CD4-positive, alpha-beta T cell treated with Interleukin-6 for 4 hours (primary cell): ENCODE measurements at places on chromosomes 5 and 9.

- no peak for DNase-seq
Observed at GRCh38 chr5:59351076-59351794, 542.3 kb downstream of the PDE4D start.

DNA sequence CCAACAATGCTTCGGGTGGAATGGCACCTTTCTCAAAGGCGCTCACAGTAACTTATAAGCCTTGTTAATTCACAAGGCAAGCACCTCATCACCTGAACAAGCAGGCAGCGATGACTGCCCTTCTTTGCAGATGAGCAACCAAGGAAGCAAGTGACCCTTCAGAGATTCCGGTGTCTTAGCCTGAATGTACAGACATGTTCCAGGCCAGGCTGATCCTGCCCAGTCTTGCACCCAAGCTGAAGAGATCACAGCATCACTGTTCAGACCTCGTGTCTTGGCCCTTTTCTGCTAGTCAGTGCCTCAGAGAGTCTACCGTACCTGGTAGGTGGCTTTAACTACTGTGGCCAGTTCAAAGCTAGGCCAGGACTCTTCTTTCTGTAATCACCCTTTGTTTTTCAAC lies 94.7 kb upstream of the ERCC6L2 start:
- no peak for DNase-seq

GRCh38 chr9:126733005-126733404 lies 71.8 kb upstream of the ZBTB43 start:
- DNase-seq: no peak

GRCh38 chr5:90390928-90391327 lies 18.6 kb downstream of the CETN3 start:
- no peak for DNase-seq

DNA sequence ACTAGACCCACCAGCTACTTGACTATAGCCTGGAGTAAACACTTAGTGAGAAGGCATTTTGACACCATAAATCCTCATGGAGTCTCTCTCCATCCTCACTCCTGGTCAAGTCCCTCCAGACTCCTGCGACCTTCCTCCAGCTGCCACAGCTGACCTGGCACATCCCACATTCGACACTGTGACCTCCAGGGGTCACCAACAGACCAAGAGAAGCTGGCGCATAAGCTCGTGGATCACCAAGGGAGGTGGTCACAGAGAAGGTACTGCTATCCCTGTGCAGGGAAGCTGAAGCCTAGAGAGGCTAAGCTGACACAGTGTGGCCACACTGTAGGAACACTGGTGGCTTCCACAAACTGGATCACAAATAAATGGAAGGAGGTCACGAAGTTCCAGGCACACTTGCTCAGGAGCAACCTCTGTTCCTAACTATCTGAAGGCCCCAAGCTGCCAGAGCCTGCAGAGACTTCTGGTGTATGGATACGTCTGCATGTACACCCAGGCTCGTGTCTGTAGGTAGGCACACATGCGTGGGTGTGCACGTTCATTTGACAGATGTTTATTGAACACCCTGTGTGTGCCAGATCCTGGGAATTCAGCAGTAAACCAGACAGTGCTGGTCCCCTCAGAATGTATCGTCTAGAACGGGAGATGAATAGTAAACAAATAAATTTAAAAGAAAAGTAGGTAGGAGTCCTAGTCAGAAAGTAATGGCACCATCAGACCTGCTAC lies 104.4 kb downstream of the C5orf15 start:
- DNase-seq: no peak

GRCh38 chr5:119397518-119398380 lies 41.9 kb downstream of the TNFAIP8 start:
- DNase-seq: no peak

- DNase-seq: no peak
Observed at GRCh38 chr5:164885179-164885578, 1379.8 kb downstream of the MAT2B start.

DNA sequence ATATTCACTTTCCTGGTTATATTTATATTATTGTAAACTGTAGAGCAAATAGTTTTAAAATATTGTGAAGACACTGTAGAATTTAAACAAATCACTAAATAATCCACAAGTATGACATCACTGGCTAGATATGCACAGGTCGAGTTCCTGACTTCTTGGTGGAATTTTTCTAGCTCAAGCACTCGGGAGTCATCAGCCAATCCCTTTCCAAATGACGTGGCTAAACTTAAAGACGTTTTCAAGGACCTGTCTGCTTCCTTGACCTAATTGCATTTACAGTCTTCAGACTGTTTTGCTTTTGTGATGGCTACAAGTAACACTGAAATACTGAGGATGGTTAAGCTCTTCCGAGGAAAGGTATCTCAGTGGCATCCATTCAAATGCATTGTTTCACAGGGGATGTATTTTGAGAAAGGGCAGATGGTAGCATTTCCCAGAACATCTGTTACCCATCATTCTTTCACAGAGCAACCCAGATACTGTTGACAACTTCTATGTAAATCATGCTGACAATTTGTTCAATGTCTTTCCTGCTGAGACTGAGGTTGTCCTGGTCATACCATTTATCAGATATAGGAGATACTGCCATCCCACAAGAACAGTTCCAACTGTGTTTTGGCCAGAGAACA lies 262.8 kb downstream of the CDH10 start:
- no peak for DNase-seq

GRCh38 chr9:132826621-132827365 lies 51.3 kb downstream of the AK8 start:
- no peak for DNase-seq

GRCh38 chr5:141951332-141951781 lies 6.6 kb downstream of the PCDH12 start:
- peak; percentile 26 for DNase-seq

DNA sequence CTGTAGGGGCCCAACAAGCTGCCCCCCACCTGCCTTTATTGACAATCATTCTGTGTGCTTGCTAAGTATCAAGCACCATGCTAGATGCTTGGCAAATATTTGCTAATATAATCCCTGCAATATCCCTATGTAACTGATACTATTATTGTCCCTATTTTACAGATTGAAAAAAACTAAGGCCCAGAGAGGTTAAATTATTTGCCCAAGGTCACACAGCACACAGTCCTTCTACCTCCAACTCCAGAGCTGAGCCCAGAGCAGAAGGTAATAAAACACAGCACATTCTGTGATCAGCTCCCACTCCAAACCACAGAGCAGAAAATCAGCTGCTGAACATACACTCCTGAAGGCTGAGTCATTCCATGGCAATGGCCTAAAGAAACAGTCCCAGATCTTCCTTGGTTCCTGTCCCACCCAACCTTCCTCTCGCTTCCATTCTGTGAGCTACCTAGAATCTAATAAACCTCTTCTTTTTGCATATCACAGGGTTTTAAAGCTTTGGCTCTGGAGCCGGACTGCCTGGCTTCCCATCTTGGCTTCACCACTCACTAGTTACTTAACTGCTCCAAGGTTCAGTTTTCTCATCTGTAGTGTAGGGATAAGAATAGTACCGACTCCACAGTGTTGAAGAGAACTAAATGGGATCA lies 66.7 kb upstream of the ADRA1B start:
- no peak for DNase-seq

GRCh38 chr5:73983644-73984043 lies 357.6 kb downstream of the ARHGEF28 start:
- no peak for DNase-seq

GRCh38 chr5:83401122-83401731 lies 70.3 kb upstream of the VCAN start:
- no peak for DNase-seq

DNA sequence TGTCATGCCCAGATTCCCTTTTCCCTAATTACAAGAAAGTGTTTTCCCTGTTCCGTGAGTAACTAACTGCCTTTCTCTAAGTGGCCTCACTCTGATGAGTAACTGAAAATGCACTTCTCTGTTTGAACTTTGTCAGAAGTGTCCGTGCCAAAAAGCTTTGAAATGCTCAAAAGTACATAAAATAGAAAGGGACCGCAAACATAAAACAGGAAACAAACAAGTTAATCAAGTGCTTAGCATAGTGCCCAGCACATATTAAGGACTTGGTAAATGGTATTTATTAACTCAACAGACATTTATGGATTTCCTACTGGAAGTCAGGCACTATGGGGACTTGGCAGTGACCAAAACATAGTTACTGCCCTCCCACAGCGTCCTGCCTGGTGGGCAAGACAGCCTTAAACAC lies 22.3 kb downstream of the AQP3 start:
- DNase-seq: no peak

DNA sequence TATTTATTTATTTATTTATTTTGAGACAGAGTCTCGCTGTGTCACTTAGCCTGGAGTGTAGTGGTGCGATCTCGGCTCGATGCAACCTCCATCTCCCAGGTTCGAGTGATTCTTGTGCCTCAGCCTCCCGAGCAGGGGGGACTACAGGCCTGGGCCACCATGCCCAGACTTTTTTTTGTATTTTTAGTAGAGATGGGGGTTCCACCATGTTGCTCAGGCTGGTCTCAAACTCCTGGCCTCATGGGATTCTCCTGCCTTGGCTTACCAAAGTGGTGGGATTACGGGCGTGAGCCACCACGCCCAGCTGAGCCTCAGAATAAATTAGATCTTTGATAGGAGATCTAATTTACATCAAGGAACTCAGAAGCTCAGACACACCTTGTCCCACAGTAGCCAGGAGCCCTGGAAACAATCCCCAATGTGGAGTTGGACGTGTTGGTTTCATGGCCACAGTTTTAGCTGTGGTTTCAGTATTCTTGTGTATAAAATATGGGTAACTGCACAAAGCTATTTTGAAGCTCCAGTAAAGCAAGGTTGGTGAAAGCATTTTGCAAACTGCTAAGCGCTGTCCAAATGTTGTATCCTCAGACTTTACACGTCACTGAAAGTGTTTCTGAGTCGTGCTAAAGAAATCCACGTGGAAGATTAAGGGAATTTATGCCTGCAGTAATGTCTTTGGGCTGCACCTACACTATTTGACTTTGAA lies 3.0 kb upstream of the HNRNPAB start:
- no peak for DNase-seq

DNA sequence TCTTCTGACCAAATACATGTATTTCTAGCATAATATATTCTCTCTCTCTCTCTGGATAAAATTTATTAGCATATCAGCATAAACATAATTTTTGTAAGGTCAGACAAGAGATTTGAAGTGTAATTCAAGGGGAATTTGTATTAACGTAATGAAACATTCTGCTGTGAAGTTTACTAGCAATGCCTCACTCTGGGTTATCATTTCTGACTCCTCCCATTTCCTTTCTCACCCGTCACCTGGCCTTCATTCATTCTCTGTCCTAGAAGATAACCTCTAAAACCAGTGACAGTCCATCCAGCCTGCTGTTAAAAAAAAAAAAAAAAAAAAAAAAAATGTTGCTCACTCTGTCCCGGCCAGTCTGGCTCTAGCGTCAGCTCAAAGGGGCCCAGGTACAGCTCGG lies 27.1 kb downstream of the GRAMD2B start:
- peak; percentile 36 for DNase-seq

- DNase-seq: no peak
Observed at GRCh38 chr5:54302267-54302687, 8.1 kb downstream of the ARL15 start.

GRCh38 chr5:174583071-174583470 lies 141.3 kb upstream of the MSX2 start:
- DNase-seq: no peak

DNA sequence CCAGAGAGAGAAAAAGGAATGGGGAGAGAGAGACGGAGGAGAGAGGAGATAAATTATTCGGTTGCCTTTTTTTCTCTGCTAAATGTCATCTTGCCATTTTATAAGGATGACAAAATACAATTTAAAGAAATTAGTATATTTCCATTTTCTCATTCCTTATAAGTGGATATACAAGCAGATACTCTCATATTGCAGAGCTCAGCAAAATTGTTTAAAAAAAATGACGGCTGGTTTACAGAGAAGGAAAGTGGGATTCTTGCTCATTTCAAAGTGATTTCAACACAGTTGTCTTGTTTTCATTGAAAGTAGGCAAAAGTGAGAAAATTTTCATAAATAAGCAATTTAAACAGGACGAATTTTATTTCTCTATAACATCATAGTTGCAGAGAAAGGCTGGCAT lies 641.9 kb upstream of the CDH6 start:
- DNase-seq: no peak

GRCh38 chr9:101427957-101428655 lies 7.5 kb downstream of the ALDOB start:
- no peak for DNase-seq

DNA sequence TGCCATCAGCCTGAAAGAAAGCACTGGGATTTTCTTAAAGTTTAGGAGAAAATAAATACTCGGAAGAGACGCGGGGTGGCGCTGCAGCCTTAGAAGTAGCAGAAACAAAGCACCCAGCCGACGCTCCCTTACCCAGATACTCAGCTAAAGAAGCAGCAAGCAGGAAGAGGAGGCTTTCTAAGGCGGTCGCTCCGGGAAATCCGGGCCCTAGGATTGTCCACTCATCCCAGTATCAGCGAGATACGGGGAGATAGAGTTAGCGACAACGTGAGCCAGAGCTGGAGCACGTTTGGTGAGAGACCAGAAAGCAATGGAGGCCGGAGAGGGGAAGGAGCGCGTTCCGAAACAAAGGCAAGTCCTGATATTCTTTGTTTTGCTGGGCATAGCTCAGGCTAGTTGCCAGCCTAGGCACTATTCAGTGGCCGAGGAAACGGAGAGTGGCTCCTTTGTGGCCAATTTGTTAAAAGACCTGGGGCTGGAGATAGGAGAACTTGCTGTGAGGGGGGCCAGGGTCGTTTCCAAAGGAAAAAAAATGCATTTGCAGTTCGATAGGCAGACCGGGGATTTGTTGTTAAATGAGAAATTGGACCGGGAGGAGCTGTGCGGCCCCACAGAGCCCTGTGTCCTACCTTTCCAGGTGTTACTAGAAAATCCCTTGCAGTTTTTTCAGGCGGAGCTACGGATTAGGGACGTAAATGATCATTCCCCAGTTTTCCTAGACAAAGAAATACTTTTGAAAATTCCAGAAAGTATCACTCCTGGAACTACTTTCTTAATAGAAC lies at the start of gene PCDHB2:
TSS of gene PCDHB2 (plus strand) at position 135 of the 782 bp plus-strand sequence. CDS start at position 311, 176 bp downstream.
- DNase-seq: no peak

- no peak for DNase-seq
Observed at GRCh38 chr5:17406423-17406838, 91.6 kb upstream of the TAF11L2 start.

DNA sequence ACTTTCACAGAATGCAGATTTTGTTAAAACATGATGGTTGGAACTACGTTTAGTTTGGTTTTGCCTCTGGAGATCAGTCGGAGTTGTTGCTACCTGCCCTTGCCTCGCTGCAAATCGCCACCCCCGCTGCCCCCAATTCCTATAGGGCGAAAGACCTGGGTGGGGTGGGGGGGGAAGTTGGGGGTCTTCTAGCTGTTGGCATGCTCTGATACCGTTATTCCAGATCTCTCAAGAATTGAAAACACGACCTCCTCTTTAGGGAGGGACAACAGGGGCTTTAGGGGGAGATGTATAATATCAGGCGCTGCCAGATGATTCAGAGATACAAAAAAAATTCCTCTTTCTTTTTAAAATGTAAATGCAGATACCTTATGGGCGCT lies 36.4 kb upstream of the NFIB start:
- DNase-seq: no peak

DNA sequence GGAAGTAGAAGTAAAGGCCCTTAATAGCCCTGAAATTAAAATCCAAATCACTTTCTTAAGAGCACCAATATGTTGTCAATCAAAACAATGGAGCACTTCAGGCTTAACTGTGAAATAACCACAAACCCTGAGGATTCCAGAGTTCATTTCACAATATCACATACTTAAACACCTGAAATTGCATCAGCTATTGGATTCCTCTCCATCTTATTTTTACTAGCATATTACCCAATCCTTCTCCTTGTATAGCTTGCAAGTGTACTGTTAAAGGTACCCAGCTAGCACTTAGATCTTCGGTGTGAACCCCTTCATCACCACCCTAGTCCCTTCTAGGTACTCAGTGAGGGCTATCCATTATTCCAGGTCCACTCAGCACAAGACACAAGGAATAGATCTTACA lies 287.3 kb downstream of the EFNA5 start:
- no peak for DNase-seq

GRCh38 chr5:53358794-53359193 lies 121.6 kb upstream of the FST start:
- no peak for DNase-seq
